Urothelium cell line (cell line): ENCODE measurements at places on chromosomes 12 and 14.
A peak's percentile ranks its signal among the peaks of the same experiment; 100 is the strongest.

DNA sequence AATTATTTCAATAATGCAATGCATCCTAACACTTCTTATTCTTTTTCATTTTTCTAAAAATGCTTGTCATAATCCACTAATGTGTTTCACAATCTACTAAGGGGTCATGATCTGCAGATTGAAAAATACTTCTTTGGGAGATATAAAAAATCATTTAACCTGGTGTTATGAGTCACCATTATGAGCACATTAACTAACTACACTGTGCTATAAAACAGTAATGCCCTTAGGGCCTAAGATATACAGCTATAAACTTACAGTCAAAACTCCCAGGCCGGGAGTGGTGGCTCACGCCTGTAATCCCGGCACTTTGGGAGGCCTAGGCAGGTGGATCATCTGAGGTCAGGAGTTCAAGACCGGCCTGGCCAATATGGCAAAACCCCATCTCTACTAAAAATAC is 14.2 kb downstream of the ATXN2 start:
- DNase-seq: no peak

GRCh38 chr14:102610968-102611811 is 18.7 kb downstream of the RCOR1 start:
- DNase-seq: no peak

- no peak for DNase-seq
Measured at GRCh38 chr14:30034152-30034551, 106.5 kb upstream of the PRKD1 start.

DNA sequence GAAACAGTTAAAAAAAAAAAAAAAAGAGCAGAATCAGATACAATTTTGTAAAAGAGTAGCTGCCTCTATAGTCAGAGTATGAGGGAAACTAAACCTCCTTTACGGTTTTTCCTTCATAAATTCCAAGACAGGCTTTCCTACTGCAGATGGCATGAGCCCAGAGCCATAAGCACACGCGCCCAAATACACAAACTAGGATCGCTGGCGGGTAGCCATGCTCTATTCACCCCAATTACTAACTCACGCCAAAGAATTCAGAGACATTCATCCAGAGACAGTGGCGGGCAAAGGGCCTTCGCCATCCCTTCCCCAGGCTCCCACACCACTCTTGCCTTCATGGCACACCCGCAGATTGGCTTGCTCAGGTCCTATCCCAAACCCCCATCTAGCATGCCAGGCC is 48.2 kb downstream of the MOK start:
- DNase-seq: no peak

GRCh38 chr14:21399311-21399870 is 15.6 kb upstream of the SUPT16H start:
- DNase-seq: no peak

GRCh38 chr12:92070054-92070863 is 75.4 kb downstream of the BTG1 start:
- no peak for DNase-seq

DNA sequence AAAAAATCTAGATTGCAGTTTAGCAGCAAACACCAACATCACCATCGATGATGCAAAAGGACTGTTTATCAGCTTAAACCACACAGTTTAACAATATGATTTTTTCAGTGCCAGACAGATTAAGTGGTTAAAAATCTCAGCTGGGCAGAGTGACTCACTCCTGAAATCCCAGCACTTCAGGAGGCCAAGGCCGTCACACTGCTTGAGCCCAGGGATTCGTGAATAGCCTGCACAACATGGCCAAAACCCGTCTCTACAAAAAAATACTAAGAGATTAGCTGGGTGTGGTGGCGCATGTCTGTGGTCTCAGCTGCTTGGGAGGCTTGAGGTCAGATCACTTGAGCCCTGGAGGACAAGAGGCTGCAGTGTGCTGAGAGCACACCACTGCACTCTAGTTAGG is 8.9 kb downstream of the RSRC2 start:
- DNase-seq: no peak

DNA sequence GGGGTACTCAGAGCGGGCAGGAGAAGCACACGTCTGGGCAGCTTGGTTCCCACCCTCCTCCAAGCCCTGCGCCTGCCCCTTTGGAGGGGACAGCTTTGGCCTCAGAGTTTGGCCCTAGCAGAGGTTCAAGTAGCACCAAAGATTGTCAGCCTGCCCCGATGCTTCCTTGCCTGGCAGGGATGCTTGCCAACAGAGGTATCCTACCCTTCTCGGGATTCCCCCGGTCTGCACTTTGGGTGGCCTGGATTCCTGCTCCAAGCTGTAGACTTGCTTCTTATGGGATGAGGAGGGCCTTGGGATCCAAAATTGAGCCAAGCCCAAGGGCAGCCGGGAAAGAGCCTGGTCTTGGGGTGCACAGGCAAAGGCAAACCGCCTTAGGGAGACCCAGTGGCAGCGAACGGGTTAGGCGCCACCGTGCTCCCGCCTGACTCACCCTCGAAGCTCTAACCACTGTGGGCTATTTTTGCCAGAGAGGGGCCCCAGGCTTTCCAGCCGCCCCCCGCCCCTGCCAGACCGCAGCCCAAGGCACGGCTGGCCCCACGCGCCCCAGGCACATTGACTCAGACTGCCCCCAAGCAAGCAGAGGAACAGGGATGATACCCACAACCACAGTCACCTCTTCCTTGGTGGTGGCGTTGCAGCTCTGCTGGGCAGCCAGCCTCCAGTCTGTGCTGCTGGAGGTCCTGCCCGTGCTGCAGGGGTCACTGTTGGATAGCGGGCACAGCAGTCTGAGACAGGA is 847 bp upstream of the WNT10B start:
- no peak for DNase-seq

DNA sequence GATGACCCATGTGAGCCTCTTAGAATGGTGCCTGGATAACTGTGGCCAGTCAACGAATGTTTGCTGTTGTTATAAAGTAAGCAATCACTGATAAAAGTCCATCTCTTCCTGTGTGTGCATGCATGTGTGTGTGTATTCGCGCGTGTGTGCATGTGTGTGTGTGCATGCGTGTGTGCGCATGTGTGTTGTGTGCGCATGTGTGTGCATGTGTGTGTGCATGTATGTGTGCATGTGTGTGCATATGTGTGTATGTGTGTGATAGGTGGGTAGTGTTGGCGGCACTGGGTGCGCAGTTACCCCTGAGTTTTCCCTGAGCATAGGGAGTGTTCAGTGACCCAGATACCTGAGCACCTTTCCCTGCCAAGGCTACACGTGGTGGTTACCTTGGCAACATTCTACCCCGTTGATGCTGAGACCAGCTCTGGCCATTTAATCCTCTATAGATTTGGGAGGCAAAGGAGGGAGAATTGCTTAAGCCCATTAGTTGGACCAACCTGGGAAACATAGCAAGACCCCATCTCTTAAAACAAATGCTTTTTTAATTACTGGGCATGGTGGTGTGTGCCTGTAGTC is 137.8 kb downstream of the SLC15A4 start:
- no peak for DNase-seq

- peak; percentile 27 for DNase-seq
Measured at GRCh38 chr14:67762051-67762450, 54.3 kb downstream of the ZFYVE26 start.

DNA sequence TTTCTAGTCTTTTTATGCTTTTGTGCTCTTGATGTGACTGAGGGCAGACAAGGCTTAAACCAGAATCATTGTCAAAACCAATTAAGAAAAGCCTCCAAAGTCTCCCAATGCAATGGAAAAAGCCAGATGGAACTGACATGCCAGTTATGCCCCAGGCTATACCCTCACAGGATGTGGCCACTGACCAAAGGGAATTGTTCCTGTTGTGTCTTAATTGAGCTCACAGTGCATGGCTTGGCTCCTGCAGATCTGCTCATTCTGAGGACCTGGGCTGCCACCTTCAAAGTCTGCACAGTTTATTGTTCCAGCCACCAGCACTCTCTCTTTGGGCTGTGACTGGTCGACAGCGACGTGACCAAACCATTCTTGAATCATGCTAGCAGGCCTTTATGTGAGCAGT is 17.1 kb upstream of the BICD1 start:
- no peak for DNase-seq

DNA sequence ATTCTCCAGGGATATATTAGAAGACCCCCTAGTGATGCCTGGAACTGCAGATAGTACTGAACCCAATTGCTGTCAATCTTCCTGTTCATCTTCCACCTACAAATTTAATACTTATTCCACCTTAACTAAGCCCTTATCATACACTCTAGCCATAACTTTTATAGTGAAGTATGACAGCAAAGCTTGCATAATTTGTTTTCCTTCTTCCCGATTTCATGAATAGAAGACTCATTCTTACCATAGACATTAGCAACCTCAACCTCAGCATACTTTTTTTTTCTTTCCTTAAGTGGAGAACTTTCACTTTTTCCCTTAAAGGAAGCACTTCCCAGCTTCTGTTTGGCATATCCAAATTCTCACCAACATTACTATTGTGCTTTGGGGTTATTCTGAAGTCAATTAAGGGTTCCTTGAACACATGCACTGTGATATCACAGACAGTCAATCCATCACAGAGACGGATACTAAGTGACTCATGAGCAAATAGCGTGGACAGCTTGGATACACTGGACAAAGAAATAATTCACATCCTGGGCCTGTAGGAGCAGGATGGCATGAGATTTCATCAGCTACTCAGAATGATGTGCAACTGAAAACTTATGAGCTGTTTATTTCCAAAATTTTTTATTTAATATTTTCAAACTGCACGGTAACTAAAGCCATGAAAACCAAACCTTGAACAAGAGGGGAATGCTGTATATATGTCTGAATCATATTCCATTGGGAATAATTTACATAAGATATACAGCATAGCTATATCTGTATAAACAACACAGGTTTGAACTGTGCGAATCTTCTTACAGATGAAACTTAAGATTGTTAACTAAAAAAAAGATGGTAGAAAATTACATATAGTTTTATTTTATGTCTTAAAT is 63.9 kb downstream of the SYT1 start:
- peak; percentile 25 for DNase-seq

DNA sequence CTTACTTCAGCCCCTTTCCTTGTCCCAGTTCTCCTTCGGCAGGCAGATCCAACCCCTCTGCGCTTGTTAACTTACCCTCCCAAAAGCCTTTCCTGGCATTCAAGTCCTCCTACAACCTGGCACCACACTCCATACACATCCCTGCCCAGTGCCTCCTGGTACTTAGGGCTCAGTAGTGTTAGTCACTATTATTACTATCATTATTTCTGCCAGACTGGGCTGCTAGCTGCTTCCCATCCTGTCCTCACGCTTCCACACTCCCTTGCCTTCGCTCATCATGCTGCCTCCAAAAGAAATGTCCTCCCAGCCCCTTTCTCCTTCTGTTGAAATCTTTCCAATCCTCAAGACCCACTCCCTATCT is 1.6 kb upstream of the HDAC7 start:
- DNase-seq: peak; percentile 26

DNA sequence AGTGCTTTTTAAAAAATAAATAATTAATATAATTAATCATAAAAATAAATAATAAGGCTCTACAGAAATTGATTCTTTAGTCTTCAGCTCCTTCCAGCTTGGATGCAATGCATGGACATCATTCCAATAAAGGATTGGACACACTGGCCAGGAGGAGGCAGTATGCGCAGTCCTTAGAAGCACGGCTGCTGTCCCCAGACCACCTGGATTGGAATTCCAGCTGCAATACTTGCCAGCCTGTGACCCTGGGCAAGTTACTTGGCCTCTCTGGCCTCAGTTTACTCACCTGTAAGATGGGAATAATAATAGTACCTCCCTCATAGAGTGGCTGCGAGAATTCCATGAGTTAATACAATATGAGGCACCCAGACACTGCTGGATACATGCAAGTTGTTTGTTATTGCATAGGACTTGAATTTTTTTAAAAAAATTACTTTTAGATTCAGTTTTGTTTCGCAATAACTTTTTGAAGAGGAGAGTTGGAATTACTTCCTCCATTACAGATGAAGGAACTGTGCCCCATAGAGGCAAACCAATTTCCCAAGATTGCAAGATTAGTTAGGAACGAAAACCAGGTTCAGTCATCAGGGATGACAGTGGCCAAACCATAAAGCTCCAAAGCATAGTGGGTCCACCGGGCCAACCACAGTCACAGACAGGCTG is 12.2 kb downstream of the RPH3A start:
- no peak for DNase-seq

DNA sequence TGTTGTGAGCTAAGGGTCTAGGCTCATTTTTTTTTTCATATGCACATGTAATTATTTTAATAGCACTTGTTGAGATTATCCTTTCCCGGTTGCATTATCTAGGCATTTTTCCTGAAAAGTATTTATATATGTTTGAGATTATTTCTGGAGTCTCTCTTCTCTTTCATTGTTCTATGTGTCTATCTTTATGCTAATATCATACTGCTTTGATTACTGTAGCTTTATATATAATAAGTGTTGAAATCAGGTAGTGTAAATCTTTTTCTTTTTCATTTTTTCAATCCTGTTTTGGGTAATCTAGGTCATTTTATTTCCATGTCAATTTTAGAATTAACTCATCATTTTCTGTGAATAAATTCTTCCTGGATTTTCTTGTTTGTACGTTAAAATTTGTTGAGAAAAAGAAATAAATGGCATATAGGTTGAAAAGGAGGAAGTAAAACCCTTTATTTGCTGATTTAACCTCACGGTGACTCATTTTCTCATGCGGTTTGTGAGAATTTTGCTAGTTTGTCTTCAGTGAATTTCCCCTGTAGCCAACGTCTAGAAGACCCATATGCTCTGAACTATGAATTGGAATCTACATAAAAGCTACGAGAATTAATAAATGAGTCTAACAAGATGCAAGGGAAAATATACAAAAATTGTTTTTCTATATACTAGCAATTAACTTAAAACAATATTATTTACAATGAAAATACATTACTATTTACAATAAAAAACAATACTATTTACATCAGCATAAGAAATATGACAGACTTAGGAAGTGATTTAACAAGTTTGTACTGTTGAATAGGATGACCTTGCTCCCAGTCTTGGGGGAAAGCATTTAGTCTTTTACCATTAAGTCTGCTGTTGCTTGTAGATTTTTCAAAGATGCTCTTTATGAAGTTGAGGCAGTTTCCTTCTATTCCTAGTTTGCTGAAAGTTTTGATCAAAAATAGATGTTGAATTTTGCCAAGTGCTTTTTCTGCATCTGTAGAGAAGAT is 105.0 kb downstream of the SNAPC1 start:
- DNase-seq: no peak

- no peak for DNase-seq
Measured at GRCh38 chr12:66033151-66033550, 97.4 kb downstream of the LLPH start.
